ENCODE measurements at places on chromosomes 7 and 10.

- no peak for DNase-seq
Measured at GRCh38 chr10:117334926-117335325, 40.3 kb downstream of the PDZD8 start.

- no peak for DNase-seq
Measured at GRCh38 chr7:86790383-86790782, 146.7 kb downstream of the GRM3 start.

GRCh38 chr10:25639646-25640045 is 294.4 kb upstream of the MYO3A start:
- no peak for DNase-seq

GRCh38 chr10:132563485-132564248 is 26.1 kb downstream of the INPP5A start:
- no peak for DNase-seq

- no peak for DNase-seq
Measured at GRCh38 chr7:106166651-106167342, 54.7 kb upstream of the SYPL1 start.

DNA sequence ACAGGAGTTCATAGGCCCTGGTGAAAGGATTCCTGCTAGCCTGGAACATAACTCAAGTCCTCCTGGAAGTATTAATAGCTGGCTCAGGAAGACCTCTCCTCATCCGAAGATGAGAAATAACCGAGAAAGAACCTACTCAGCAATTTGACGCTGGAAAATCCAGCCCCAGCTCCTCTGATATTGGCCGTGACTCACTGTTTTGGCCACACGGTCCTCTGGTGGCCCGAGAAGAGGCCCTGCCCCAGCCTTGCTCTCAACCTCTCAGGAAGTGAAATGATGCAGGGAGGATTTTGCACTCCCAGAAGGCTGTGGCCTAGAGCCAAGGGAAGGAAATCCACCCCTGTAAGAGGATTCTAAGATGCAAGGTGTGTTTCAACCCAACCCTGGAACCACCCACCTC is 121.6 kb downstream of the MTPAP start:
- DNase-seq, result no peak

DNA sequence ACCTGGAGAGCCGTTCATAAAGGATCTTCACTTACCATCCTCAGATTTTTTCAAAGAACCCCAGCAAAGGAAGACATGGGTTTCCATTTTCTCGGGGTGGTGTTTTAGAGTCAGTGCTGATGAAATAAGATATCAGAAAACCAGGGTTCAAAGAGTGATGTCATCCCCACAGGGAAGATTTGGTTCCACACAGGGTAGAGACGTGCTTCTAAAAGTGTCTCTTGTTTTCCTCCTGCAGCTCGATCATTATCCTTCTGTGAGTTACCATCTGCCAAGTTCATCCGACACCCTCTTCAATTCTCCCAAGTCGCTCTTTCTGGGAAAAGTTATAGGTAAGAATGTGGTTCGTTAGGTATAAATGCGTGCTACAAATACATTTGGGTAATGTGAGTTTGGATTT is 323.8 kb upstream of the C7orf33 start:
- no peak for DNase-seq
